ENCODE measurements at places on chromosomes 2 and 18. TPM values are rescaled to one million over a fixed set of nuclear protein-coding genes. Genes with fewer than 3 reads are reported as not detected.

The RAB27B gene
- 2.0 TPM for total RNA-seq

The OXER1 gene
- not detected for total RNA-seq

The CRYGD gene
- total RNA-seq, result not detected

The KLHL41 gene
- 9.8 TPM for total RNA-seq

The GREB1L gene
- not detected for total RNA-seq

The COL4A3 gene
- total RNA-seq, result 0.17 TPM

The ANAPC1 gene
- total RNA-seq, result 42.7 TPM

The LYG2 gene
- not detected for total RNA-seq

The TNFAIP6 gene
- total RNA-seq, result 32.4 TPM

The SF3B6 gene
- total RNA-seq, result 101 TPM

The UGT1A4 gene
- total RNA-seq, result not detected

The TMEM198 gene
- total RNA-seq, result 2.3 TPM

The DNAJC27 gene
- total RNA-seq, result 4.6 TPM

The TSHZ1 gene
- 4.8 TPM for total RNA-seq

The SNTG2 gene
- not detected for total RNA-seq

The FBXO15 gene
- total RNA-seq, result 1.2 TPM

The RAB17 gene
- total RNA-seq, result 0.83 TPM

The SCYGR4 gene
- total RNA-seq, result not detected

Measured in smooth muscle cell of trachea (primary cell).